Neural cell (in vitro differentiated cells): ENCODE measurements at places on chromosomes 13 and 19. TPM values are rescaled to one million over a fixed set of nuclear protein-coding genes. Genes with fewer than 3 reads are reported as not detected.

Gene ZNF534
- polyA plus RNA-seq, result 1.1 and 2.9 TPM in 2 replicates

Gene TBXA2R
- polyA plus RNA-seq, result not detected in 2 replicates

Gene ZNF320
- 35.7 and 53.5 TPM in 2 replicates for polyA plus RNA-seq

Gene IFNL1
- polyA plus RNA-seq, result not detected in 2 replicates

Gene NOVA2
- polyA plus RNA-seq, result 7.6 and 9.3 TPM in 2 replicates

Gene ZMYM5
- polyA plus RNA-seq, result 26.1 and 27.1 TPM in 2 replicates

Gene SSC5D
- polyA plus RNA-seq, result 0.45 and 1.4 TPM in 2 replicates

Gene RFPL4A
- polyA plus RNA-seq, result not detected in 2 replicates

Gene ADGRE3
- polyA plus RNA-seq, result not detected in 2 replicates

Gene MBD3L3
- polyA plus RNA-seq, result not detected in 2 replicates

Gene CPT1C
- 204 and 240 TPM in 2 replicates for polyA plus RNA-seq

Gene DIAPH3
- polyA plus RNA-seq, result 0.37 and 1.9 TPM in 2 replicates

Gene RFPL4AL1
- not detected in 2 replicates for polyA plus RNA-seq

Gene MCEMP1
- 0.22 TPM in 1 of 2 replicates, not detected in the other for polyA plus RNA-seq

Gene PPP2R1A
- 394 and 458 TPM in 2 replicates for polyA plus RNA-seq
